Neural crest cell (in vitro differentiated cells): ENCODE measurements at places on chromosomes 16 and 17. TPM values are rescaled to one million over a fixed set of nuclear protein-coding genes. Genes with fewer than 3 reads are reported as not detected.

- no peak for DNase-seq
Measured at GRCh38 chr16:22120440-22120839, 28.1 kb downstream of the VWA3A start.

DNA sequence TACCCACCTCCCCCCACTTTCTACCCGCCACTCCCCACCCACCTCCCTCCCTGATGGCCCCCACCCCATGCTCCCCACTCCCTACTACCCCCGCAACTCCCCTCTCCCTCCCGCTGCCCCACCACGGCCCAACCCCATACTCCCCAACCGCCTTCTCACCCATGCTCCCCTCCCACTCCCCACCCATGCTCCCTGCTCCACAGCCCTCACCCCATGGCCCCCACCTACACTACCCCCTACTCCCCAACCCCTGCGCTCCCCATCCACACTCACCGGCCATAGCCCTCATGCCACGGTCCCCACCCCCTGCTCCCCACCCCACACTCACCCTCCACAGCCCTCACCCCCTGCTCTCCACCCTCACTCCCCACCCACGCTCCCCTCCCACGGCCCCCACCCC, 13.9 kb downstream of the COTL1 start:
- no peak for DNase-seq

DNA sequence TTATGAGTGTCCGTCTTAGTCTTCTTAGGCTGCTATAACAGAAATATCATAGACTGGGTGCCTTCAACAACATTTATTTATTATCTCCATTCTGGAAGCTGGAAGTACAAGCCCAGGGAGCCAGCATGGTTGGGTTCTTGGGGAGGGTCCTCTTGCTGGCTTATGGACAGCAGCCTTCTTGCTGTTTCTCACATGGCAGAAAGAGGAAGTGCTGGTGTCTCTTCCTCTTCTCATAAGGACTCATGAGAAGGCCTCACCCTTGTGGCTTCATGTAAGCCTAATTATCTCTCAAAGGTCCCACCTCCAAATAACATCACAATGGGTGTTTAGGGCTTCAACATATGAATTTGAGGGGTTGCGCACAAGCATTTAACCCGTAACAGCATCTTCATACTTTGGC, 207.0 kb upstream of the COX10 start:
- no peak for DNase-seq

MAF gene
- total RNA-seq: 4.1 TPM in 2 replicates

- DNase-seq: no peak
Measured at GRCh38 chr17:16415031-16415924, at the start of gene TRPV2. Gene TRPV2, plus strand, starts transcription at chr17:16415571. Its CDS starts 2,098 bp downstream, at chr17:16417669.

GRCh38 chr17:55814377-55814776, 63.5 kb downstream of the PCTP start:
- no peak for DNase-seq

CES3 gene
- total RNA-seq: 2.4 and 3.2 TPM in 2 replicates

COASY gene
- 58.3 and 59.6 TPM in 2 replicates for total RNA-seq

VASN gene
- total RNA-seq: 0.91 and 1.2 TPM in 2 replicates

GRCh38 chr17:37848690-37849616, 75.3 kb upstream of the TBC1D3K start:
- no peak for DNase-seq

SLC6A2 gene
- not detected in 2 replicates for total RNA-seq
